Stimulated activated CD4-positive, alpha-beta T cell treated with anti-CD3 and anti-CD28 coated beads, Interleukin-4, amount 100 ng/mL, for 24 hours (primary cell): ENCODE measurements at places on chromosomes 3 and 15.
A peak's percentile ranks its signal among the peaks of the same experiment; 100 is the strongest.

GRCh38 chr3:129226374-129226773, 23.0 kb upstream of the COPG1 start:
- DNase-seq, result no peak

GRCh38 chr3:38374221-38374620, 27.6 kb downstream of the XYLB start:
- peak; percentile 13 for DNase-seq

- DNase-seq, result no peak
These were observed 524.1 kb upstream of the CFAP20DC start for GRCh38 chr3:59573911-59574310.

DNA sequence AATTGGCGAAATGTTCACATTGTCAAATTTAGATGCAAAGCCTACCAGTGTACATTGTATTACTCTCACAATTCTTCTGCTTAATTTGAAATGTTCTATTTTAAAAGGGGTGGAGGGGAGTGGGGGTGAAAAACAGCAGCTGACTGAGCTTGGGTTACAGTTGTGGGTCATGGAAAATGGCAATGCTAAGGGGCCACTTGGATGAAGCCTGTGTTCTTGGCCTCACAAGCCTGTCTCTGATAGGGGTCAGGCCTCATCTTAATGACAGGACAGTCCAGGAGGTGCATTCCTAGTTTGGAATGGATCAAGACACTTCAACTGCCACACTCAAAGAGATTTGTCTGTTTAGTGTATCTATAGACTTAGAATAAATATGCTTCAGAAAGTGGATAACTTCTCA, 158.2 kb downstream of the TNIK start:
- DNase-seq, result no peak

DNA sequence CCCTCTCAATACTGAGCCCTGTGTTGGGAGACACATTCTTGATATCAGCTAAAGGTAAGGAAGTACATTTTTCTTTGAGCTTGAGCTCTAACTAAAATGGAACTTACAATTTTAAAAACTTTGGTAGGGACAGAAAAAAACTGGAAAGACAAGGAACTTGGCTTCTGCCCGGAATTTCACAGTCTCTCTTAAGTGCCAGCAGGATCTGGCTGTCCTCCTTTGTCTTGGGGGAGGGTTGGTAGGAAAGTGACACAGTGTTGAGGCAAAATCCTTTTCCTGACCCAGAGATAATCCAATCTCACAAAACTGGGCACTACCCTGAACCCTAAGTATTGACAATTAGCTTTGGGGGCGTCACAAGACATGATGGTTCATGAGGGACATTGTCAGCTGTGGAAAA, 45.3 kb downstream of the ZPLD1 start:
- DNase-seq, result no peak

DNA sequence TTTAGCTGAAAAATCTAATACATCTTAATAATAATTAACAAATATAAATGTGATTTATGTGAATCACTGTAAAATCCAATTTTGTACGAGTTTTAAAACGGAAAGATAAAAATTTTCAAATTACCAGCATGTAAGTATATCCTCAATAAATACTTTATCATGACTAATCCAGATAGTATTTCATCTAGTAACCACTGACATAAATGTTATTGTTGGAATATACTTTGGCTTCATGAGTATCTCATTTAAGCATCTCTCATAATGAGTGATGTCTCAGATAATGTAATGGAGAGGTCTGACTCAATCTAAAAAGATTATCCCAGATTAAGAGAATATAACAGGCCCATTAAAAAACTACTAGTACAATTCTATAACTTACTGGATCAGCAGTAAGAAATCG, 216.3 kb downstream of the STAG1 start:
- DNase-seq, result no peak

DNA sequence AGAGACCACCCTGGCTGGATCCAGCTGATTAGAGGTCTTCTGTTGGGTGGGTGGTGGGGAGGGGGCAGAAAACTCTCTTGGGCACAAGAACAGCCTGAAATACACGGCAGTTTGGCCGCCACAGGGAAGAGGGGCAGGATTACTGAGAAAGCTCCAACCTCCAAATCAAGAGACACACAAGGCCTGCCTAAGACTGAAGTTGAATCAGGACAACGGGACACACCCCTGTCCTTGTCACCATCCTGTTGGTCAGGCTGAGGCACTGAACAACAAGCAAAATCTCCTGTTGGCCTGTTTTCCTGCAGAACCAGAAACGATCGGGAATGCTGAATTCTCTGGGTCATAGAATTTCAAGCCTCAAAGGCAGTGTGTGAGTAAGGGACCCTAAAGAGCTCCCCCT, 247.8 kb downstream of the FAM43A start:
- no peak for DNase-seq

GRCh38 chr3:153244961-153245360, 82.9 kb downstream of the RAP2B start:
- no peak for DNase-seq

DNA sequence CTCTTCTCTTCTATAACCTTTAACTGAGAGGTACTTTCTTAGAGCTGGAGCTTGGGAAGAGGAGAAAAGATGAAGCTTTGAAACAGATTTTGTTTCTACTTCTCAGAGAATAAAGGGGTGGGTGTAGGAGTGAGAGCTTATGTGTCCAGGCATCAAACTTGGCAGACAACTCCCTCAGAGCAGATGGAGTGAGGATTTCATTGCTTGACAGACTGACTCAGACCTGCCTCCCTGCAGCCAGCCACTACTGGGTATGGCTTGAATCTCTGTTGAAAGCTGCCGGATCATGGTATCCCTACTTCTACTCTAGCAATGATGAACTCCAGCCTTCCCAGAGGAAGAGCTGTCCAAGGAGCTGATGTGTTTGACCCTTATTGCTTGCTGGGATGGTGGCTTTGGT, 36.7 kb downstream of the SYN2 start:
- DNase-seq, result no peak

DNA sequence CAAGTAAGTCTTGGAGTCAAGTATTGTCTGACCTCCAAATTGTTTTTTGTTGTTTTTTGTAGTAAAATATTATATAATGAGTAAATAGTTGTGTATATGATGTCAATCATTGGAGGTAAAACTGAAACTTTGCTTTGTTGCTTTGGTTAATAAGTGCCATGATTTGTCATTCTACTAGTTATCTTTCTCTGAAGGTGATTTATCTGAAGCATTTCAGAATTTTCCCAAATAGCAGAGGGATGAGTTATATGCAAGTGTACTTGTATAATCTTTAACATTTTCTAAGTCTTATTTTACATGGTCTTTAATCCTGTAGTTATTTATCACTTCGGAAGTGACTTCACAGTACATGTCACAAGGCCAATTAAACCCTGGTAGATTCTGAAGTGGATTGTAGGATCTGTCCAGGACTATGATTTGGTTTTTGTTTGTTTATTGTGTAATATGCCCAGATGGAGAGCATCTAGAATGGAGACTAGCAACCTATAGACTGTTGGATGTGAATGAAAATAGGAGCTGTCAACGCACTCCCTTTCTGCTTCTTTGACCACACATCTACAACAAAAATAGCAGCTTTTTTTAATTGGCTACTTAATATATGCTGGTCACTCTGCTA, 93.1 kb upstream of the SAMMSON start:
- no peak for DNase-seq

DNA sequence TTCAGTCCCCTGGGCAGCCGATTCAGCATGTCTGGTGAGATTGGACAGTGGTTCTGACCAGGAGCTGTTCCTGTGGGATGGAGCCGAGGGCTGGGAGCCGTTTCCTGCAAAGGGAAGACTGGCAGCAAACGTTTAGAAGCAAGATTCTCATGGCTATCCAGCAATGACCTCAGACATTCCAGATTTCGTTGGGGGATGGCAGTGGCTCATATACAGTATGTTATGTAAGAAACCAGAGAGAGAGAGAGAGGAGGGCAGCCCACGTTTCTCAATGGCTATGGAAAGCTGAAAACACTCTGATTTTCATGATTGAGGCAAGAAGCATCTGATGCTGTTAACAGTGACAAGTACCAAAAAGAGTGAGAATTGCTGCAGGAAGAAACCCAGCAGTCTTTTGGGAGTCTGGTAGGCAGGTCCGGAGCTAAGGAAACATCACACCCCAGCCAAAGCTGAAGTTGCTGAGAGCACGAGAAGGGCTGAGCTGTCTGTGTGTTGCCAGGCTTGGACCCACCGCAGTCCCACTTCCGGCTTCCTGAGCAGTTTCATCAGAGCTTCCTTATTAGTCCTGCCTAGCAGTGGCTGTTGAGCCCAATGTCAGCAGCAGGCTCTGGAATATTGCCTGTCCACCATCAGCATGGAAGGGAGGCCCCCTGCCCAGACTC, 25.6 kb upstream of the VPS8 start:
- DNase-seq, result no peak

DNA sequence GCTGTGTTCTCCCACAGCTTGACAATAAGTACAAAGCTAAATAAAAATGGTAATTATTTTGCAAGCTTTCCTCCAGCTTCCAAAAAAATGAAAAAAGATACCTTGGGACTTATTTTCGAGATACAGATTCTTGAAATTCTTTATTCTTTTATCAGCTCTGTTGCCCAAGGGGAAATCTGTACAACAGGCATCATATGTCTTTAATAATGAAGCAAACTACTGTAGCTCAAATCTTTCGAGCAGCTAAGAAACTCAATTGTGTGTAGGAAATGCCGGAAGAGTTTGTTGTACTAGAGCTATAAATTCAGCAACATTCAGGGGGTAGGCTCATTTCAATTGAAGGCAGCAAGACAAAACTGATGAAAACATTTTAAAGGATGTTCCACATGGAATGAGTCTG, 297.7 kb downstream of the GBE1 start:
- DNase-seq, result no peak

GRCh38 chr3:195282961-195283360, 12.0 kb upstream of the XXYLT1 start:
- DNase-seq, result no peak

GRCh38 chr15:78351539-78351938, 11.4 kb downstream of the CRABP1 start:
- DNase-seq, result no peak

- peak; percentile 44 for DNase-seq
These were observed 150.2 kb downstream of the DNAJB8 start for GRCh38 chr3:128316481-128316891.

DNA sequence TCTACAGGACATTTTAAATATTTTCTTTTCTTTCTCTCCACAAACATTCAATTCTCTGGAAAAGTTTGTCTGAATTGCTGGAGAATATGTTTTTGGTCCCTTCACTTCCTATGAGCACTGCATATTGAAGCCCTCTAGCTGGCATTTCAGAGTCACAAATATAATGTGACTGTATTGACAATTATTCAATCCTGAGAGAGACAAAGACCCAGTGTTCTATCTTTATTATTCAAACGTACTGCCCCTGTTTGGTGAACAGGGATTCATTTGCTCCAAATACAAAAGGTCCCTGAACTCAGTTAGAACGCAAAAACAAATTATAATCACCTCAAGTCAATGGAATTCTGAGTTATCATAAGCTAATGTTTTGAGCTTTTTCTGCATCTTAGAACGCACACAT, 173.1 kb upstream of the CDIN1 start:
- no peak for DNase-seq

GRCh38 chr3:33071946-33072345, 25.0 kb downstream of the GLB1 start:
- DNase-seq, result no peak

- DNase-seq, result no peak
These were observed 2.4 kb upstream of the RASSF1 start for GRCh38 chr3:50342813-50343633.

DNA sequence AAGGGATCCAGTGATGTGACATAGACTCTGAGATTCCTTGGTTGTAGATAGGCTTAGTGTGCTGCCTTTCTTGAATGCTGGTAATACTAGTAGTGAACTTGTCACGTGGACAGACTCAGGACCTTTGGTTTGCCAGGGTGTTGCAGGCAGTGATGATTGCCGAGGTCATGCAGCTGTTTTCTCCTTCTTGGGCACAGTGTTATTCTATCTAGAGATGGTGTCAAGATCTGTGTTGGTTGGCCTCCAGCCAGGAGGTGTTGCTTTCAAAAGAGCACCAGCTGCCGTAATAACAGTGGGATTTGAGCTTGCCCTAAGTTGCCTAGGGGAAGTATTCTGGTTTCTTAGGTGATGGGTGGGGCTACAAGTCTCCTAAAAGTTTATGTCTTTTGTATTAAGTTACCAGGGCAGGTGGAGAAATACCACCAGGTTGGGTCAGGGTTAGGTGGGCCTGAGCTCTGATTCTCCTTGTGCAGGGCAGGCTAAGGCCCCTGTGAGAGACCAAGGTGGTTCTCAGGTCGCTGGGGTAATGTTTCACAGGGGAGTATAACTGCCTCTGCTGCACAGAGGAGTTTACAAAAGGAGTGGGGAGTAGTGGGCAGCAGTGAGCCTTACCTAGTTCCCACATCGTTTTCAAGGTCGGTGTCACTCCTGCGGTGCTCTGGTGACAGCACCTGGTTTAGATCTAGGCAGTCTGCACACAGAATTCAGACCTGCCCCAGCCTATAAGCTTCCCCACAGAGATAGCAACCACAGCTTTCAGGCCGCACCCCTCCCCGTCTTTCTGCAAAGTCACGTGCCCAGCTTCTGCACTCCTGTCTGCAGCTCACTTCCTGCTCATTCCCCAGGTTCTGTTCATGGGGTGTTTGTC, 350.3 kb downstream of the DOCK3 start:
- peak; percentile 58 for DNase-seq

DNA sequence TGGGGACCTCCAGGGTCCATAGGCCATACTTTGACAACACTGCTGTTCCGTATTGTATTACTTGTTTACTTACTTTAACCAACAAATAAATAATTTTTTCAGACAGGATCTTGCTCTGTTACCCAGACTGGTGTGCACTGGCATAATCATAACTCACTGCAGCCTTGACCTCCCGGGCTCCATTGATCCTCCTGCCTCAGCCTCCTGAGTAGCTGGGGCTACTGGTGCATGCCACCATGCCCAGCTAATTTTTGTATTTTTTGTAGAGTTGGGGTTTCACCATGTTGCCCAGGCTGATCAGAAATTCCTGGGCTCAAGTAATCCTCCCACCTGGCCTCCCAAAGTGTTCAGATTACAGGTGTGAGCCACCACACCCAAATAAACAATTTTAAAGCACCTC, 64.9 kb upstream of the C15orf39 start:
- no peak for DNase-seq
